Transverse colon (tissue), 4 donors: ENCODE measurements at places on chromosomes 12 and 14.

DNA sequence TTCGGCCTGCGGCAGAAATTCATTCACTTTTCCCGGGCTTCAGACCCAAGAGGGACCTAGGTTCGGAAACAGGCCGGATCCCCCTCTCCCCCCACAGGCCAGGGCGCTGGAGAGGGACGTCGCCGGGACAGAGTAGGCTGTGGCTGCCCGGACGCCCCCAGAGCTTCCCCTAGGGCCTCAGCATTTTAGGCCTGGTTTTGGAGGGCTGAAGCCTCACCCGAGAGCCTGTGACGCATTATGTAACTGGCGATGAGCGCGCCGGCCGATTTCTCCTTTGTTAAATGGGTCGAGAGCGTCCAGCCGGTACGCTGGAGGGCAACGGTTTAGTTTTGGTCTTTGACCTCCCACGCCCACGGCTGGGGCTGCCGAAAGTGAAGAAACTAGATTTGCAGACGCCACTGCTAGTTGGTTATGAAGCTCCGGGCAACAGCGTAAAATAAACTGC is 657 bp downstream of the PEBP1 start:
- DNase-seq: peak; percentile 61
- H3K27ac ChIP-seq: peak overlapping the region; percentile 92
- H3K27me3 ChIP-seq: no peaks in the 10 kb centered on the region
- H3K36me3 ChIP-seq: peaks cover 32% of the 10 kb centered on the region
- H3K4me3 ChIP-seq: peak overlapping the region; percentile 79

DNA sequence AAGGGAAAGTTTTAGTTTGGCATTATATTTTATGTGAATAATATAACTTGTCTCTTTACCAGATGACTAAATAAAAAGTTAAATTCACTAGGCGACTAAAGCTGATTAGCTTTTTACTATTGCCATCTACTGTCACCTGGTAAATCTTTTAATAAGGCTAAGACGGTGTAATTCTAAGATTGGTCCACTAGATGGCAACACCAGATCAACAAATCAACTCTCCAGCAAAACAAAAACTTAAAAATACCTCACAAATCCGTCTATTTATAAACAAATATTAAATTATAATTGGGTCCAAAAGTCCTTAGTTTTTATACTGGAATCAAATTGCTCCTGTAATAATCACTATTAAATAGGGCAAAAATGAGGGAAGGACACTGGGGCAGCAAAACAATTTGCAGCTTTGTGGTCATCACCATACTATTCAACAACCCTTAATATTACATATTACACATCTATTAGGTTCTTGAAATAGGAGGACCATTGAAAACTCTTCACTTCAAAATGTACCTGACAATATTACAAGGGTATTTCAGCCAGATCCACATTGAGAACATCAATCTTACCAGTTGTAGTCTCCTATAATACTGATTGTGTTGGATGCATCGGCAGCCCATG is 47.9 kb downstream of the GALC start:
- H3K27ac ChIP-seq: no peak overlapping the region
- H3K27me3 ChIP-seq: no peaks in the 10 kb centered on the region
- H3K4me1 ChIP-seq: no peaks in the 10 kb centered on the region
- no peak for DNase-seq
- no peak overlapping the region for H3K4me3 ChIP-seq
- no peaks in the 10 kb centered on the region for H3K36me3 ChIP-seq

- H3K4me1 ChIP-seq: no peaks in the 10 kb centered on the region
- no peak for DNase-seq
- no peak overlapping the region for H3K4me3 ChIP-seq
- H3K27ac ChIP-seq: no peak overlapping the region
- H3K36me3 ChIP-seq: no peaks in the 10 kb centered on the region
Measured at GRCh38 chr12:27984275-27984674, 11.7 kb upstream of the PTHLH start.

DNA sequence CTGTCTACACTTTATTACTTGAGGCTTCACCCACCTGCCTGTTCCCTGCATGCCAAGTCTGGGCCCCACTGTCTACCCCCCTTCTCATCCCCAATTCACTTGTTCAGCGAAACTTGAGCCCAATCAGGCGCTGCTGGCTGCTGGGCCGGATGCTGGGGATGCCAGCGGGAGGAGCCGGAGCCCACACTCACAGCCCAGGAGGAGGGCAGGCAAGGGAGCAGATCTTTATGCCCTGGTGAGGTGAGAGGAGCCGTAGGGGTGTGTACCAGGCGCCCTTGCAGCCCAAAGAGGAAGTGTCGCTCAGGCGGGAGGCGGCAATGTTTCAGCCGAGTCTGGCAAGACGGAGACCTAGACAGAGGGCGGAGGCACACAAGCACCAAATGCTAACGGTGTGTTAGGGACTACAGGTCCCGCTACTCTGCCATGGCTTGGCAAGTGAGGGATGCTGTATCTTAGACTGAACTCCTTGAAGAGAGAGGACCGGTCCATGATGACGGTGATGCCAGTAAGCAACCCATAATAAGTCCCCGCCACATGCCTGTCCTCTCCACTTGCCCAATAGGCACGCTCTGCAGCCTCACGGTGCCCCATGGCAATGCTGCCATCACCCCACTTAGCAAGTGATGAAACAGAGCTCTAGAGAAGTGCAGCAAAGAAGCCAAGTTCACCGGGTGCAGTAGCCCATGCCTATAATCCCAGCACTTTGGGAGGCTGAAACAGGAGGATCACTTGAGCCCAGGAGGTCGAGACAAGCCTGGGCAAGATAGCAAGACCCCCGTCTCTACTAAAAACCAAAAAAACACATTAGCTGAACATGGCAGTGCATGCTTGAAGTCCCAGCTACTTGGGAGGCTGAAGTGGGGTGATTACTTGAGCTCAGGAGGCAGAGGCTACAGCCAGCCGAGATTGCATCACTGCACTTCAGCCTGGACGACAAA is 41.6 kb downstream of the LRRC74A start:
- no peak overlapping the region for H3K4me3 ChIP-seq
- H3K36me3 ChIP-seq: no peaks in the 10 kb centered on the region
- H3K27me3 ChIP-seq: no peaks in the 10 kb centered on the region
- H3K4me1 ChIP-seq: no peaks in the 10 kb centered on the region
- H3K27ac ChIP-seq: no peak overlapping the region
- peak; percentile 17 for DNase-seq
